Fibroblast of lung (primary cell): ENCODE measurements at places on chromosomes 2 and 18.

- DNase-seq, result no peak
These were observed 55.7 kb downstream of the GLI2 start for GRCh38 chr2:120791243-120791961.

DNA sequence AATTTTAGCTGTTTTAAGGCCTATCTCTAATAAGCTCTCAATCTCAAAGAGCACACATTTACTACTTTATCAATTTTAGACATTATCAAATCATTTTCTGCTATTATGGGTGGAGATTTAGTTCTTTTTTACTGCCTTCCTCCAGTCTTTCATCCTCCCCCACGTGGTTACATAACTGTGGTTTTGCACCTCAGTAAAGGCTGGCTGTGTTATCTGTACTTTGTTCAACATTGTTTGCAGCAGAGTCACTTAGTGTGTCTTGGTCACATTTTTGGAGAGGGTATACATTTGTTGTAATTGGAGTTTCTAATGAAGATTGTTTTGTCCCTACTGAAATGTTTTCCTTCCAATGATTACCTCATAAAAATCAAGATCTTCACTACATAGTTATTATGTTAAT is 549.6 kb upstream of the CELF4 start:
- DNase-seq, result no peak

DNA sequence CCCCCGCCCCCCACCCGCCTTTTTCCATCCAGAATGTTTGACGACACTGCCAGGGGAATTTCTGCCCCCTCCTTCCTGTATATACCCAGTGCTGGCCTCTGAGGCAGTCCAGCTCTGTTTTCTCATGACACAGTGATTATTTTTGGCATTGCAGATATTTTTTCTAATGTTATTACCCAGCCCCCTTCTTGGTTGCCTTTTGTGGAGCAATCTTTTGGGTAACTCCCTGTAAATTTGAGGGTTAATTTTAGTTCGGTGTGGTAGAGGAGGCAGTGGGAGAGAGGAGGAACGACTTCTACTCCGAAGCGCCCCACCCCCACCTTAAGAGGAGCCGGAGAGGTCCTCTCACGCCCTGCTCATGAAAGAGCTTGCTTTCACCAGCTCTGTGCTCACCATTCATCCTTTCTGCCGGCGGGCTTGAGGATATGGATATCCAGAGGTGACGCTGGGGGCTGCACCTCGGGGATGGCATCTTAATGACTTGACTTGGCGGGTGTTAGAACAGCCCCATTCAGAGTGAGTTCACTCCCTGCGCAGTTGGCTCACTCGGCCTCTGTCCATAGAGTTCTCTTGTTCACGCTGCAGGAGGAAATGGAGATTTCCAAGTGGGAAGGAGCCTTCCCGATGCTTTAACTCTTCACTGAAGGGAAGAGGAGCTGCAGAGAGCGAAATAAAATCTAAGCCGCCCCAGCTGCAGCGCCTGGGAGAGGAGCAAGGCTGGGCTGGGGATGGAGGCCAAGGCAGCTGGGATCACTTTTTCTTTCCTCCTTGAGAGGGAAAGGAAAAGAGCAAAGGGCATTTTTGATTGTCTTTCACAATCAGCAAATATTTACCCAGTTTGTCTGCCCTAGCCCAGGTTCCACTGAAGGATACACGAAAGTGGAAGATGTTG is 38.4 kb downstream of the EPAS1 start:
- peak; percentile 72 for DNase-seq

- DNase-seq, result peak; percentile 48
These were observed 66.6 kb downstream of the STPG4 start for GRCh38 chr2:47088371-47089082.

DNA sequence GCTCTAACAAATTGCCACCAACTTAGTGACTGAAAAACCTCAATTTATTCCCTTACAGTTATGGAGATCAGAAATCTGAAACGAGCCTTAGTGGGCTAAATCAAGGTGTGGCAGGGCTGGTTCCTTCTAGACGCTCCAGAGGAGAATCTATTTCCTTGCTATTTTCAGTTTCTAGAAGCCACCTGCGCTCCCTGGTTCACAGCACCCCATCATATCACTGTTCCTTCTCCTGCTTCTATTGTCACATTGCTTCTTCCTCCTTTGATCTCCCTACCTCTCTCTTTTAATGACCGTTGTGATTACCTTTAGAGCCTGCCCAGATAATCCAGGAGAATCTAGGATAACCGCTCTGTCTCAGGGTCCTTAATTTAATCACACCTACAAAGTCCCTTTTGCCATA is 596.6 kb downstream of the PLCL1 start:
- DNase-seq, result no peak

DNA sequence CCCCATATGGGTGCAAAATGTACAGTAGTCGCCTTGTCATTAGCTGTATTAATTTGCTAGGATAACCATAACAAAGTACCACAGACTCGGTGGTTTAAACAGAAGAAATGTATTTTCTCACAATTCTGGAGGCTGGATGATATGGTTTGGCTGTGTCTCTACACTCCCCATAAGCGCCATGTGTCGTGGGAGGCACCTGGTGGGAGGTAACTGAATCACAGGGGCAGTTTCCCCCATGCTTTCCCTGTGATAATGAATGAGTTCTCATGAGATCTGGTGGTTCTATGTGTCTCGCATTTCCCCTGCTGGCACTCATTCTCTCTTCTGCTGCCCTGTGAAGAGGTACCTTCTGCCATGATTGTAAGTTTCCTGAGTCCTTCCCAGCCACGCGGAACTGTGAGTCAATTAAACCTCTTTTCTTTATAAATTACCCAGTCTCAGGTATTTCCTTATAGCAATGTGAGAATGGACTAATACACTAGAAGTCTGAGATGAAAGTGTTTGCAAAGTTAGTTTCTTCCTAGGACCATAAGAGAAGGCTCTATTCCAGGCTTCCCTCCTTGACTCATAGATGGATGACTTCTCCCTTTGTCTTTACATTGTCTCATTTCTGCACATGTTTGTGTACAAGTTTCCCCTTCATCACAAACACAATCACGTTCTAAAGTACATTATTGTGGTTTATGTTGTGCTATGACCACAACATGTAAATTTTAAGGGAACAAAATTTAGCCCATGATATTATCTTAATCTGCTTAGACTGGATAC is 1442.6 kb downstream of the SUCLG1 start:
- DNase-seq, result no peak

GRCh38 chr18:76209597-76209996 is 285.4 kb downstream of the ZNF516 start:
- DNase-seq, result peak; percentile 45

DNA sequence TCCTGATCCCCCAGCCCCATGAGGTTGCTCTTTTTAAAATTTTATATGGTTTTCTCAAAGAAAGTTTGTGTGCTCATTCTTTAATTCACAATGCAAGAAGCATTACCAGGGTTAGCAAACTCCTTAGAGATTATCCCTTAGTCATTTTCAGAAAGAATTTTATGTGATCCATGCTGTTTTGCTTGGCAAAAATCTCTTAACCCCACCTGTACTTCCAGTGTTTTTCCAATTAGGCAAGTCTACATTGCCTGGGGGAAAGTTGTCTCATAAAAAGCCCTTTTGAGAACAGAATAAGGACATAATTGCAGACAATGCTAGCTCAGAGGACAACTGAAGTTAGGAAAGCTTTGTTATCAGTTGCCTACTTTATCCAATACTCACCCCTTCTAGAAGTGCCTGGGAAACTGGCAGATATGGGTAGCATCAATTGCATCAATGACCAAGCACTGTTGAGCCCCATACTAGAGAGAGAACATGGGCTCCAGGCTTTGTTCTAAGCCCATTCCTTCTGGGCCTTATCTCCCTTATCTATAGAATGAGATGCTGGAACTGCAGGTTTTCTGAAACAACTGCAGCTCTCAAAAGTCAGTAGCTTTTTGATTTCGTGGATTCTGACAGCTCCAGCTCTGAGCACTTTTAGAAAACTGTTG is 265.9 kb upstream of the SPHKAP start:
- DNase-seq, result no peak

- DNase-seq, result peak; percentile 61
These were observed 21.3 kb downstream of the HNRNPLL start for GRCh38 chr2:38581193-38582147.

DNA sequence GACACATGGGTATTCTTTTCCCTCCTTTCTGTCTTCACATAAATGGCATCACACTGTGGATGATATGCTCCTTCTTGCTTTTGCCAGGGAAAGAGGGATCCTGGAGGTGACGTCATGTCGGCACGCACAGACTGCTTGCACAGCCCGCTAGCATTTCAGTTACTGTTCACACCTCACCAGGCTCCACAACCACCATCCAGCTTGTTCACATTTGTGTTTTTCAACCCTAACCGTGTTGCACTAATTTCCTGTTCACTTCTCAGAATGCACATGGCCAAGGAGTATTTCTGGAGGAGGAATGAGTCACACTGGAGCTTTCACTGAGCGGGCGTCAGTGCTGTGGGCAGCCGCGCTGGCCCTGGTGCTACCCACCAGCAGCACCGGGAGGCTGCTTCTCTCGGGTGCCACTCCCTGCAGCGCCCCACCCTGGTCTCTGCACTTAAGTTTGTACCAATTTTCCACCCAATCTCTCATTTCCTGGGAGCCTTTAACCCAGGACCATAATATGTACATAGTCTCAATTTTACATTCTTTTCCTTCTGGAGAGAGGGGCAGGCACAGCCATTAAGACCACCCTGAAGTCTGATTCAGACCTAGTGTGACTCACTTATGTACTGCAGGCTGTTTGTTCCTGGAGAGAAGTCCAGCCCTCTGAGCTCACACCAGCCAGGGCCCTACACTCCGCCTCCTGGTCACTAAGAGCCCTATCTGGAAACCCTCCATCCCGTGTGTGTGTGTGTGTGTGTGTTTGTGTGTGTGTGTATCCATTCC is 65.1 kb downstream of the MBP start:
- DNase-seq, result peak; percentile 96

DNA sequence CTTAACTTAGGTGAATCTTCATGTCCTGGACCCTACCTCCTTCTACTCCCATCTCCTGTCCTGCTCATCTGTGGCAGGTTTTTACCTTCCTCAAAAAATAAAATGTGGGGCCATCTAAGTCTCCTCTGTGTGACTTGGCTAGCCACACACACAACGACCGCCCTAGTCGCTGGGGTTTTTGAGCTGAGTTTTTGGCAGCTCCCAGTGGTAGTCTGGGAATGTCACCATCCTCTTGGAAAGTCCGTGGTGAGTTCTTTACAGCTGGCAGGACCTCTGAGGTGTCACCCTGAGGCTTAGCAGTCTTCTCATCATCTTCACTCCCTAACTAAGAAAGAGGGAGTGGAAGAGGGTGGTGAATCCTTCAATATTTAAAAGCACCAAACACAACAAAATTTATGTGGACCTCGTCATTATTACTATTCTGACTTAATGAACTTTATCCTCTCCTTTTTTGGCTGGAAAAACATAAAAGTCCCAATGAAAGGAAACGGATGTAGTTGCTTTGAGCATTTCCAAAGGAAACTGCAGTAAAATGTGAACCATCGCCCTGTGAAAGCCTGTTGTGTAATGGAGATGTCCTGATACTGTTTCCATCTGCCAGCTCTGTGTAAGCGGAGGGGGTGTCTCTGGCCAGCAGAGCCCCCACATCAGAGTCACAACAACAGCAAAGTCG is 78.6 kb downstream of the VAPA start:
- DNase-seq, result peak; percentile 60

- no peak for DNase-seq
These were observed 489.6 kb downstream of the PTPRM start for GRCh38 chr18:8056723-8057122.

GRCh38 chr2:152046940-152047339 is 51.9 kb downstream of the CACNB4 start:
- no peak for DNase-seq

DNA sequence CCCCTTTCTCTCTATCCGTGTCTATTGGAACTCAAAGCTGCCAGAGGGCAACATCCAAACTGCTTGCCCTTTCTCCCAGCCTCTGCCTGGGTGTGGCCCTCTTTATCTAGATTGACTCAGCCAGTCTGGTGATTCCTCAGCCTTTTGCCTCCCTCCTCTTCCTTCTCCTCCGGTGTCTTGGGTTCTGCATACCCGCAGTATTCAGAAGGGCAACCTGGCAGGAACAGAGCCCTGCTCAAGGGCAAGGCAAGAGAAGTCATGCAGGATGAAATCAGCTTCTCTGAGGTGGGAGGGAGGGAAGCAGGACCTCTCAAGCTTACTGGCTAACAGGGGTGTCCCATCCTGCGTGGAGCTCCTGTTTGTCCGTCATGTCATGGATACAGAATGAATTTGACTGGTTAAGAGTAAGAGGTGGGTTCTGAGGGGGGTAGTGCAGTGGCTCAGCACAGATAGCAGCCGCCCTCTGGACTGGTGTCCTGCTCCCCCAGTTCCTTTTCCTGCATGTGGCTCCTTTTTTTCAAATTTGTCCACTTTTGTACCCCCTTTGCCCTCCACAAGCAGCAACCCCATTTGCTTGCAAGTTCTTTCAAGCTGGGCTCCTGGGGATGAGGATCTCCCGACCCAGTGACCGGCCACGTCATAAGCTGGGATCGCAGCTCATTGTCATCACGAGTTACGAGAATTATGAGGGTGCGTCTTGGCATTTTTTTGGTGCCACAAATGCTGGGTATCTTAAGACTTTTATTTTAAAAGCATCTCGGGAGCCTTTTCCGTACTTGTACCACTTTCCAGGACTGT is 154.1 kb downstream of the FHOD3 start:
- DNase-seq, result no peak

DNA sequence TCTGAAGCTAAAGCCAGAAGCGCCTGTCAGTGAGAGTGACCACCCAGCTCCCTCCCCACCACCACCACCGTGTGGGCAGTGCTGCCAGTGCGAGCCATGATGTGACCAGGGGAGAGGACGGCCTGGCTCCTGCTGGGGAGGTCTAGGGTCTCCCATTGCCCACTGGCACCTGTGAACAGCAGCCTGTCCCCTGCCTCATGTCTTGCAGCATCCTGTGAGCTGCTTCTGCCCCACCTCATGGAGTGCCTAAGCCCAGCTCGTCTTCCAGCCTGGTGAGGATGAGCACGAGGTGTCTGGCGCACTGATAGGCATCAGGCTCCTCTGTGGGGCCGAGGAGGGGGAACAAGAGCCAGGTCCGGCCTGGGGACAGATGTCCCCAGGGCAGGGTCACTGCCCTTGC is 61.4 kb downstream of the FAM168B start:
- DNase-seq, result no peak

DNA sequence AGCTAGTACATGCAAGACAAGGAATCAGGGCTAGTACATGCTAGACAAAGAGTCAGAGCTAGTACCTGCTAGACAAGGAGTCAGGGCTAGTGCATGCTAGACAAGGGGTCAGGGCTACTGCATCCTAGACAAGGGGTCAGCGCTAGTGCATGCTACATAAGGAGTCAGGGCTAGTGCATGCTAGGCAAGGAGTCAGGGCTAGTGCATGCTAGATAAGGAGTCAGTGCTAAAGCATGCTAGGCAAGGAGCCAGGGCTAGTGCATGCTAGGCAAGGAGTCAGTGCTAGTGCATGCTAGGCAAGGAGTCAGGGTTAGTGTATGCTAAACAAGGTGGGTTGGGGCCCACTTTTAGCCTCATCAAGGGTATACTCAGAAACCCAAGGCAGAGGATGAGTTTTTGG is 90.1 kb upstream of the FAM136A start:
- peak; percentile 4 for DNase-seq

- DNase-seq, result peak; percentile 85
These were observed 27.2 kb downstream of the CLUL1 start for GRCh38 chr18:623761-624620.
